ENCODE measurements at places on chromosomes 2 and 18.

- no peak for DNase-seq
Measured at GRCh38 chr2:230680463-230681170, 32.0 kb upstream of the CAB39 start.

DNA sequence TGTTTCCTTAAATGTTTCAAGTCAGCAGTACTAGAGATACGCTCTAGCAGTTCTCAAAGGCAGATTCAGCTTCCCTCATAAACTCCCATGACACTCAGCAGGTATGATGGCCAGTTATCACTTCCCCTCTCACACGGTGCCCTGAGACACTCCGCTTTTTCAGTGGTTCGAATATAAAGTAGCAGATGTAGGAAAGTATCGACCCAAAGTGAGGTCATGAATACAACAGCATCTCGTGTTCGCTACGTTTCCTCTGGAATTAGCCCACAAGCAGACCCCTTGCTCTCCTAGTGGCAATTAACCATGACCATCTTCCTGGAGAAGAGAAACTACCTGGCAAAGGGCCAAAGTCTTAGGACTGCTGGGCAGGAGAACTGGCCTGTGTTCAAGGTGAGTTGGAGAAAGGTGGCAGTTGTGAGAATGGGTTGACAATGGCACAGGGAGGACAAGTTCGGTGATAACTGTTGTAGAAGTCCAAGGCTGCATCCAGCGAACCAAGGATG is 9.3 kb upstream of the AGBL5 start:
- no peak for DNase-seq

DNA sequence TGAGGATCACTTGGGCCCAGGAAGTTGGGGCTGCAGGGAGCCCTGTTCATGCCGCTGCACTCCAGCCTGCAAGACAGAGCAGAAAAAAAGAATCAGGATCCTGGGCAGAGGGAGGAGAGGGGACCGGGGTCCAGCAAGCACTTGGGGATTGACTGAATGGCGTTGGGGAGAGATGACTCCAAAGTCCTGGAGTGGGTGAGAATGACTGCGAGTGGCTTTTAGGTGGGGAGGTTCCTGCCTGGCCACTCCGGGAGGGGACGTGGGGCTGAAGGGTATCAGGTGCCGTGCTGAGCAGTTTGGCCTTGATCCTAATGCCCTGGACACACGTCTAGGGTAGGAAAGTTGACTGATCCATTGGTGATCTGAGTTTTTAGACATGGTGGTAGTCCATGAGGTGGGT is 3.5 kb upstream of the NFATC1 start:
- DNase-seq: no peak

GRCh38 chr2:168607992-168608391 is 151.9 kb downstream of the CERS6 start:
- DNase-seq: no peak

- no peak for DNase-seq
Measured at GRCh38 chr2:183123959-183124221, 353 bp upstream of the NUP35 start.
